ENCODE measurements at places on chromosomes 7 and 10.

GRCh38 chr7:125375942-125376341, 446.3 kb upstream of the POT1 start:
- no peak for DNase-seq

GRCh38 chr10:66836057-66836456, 89.8 kb upstream of the LRRTM3 start:
- DNase-seq, result no peak

DNA sequence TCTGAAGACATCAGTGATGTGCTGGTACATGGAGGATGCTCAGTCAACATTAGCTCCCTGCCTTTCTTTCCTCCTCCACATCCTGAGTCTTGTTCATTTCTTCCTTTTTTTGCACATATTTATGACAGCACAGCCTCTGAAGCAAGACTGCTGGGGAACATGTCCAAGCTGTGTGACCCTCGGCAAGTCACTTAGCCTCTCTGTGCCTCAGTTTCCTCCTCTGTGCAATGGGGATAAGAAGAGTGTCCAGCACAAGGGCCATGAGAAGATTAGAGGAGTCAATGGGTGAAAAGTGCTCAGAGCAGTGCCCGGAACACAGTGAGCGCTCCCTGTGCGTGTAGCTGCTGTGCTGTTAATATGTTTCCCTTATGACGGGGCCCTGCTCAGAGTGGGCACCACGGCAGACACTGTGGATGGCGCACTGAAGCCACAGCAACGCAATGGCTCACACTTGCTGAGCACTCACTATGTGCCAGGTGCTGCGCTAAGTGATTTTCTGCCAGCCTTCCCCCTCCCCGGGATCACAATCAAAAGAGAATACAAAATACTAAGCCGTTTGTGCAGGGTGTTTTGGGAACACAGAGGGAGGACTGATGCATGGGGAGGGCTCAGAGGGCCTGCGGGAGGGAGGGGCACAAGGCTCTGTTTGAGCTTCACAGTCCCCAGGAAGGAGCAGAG, 28.7 kb downstream of the ZCCHC24 start:
- DNase-seq, result no peak

DNA sequence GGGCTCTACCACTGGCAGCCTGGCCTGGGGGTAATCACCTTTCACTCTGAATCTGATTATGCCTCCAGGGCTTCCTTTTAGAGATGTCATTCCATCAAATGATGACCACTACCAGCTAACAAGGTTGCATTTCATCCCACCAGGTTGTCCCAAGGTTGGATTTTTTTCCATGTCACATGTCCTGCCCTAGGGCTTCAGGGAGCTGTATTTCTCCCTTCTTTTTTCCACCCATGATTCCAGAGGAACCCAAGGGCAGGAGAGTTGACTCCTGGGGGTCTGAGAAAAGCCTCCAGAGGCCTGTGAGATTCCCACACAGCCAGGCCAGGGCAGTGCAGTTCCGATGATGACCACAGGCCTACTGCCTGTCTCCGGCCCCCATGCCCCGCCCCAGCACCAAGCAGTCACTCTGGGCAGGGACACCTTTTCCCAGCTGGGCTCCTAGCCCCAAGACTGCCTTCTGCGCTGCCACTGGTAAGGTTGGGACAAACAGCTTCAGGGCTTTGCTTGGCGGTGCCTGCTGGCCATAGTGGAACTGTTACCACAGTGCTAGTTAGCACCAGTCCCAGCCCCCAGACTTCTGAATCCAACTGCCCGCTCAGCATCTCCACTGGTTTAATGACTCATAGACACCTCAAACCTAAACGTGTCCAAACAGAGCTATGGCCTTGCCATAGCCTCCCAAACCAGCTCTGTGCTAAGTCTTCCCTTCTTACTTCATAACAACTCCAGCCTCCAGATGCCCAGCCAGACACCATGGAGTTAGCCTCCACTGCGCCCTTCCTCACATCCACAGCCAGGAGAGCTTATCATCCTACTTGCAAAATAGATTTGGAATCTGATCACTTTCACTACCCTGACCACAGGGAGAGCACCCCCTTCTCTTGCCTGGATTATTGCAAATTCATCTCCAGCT, 133.7 kb downstream of the ARHGAP22 start:
- DNase-seq, result no peak

GRCh38 chr7:99142727-99143520, 984 bp downstream of the SMURF1 start:
- peak; percentile 79 for DNase-seq

DNA sequence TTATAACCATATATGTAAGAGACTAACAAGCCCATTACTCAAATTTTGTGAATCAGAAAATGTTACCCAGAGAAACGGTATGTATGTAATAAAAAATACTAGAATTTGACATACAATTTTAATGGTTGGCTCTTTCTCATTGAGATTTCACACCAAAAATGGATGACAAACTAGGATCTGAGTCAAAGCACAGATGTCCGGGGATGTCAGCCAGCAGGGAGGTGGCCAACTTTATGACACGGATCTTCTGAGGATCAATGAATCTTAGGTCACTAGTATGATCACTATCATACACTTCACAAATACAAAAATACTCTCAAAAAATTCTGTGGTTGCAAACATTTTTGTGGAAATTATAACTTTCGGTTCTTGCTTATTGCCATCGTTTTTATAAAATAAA, 173.5 kb upstream of the NFE2L3 start:
- no peak for DNase-seq

GRCh38 chr10:37816290-37816689, 41.1 kb downstream of the ZNF248 start:
- no peak for DNase-seq

GRCh38 chr10:3056280-3057037, 10.9 kb upstream of the PFKP start:
- DNase-seq, result no peak

DNA sequence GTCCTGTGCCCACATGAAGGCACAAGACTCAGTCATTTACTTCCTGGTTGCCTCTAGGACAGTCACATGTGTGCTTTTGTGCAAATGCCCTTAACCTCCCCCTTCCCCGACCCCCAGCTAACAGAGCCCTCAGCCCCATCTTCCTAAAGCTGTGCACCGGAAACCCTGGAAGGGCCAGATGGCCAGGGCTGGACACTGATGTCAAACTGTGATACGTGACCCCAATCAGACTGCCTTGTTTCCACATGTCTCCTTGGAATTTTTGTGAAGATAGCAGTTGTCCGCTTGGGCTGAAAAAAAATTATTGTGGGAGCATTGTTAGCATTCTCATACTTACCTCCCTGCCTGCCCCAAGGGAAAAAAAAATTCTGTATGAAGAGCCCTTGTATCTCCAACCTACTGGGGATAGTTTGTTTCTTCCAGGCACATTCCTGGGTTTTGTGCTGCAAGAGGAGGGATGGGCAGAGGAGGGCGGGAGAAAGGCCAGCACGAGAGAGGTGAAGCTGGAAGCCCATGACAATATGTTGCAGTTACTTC, 17.0 kb upstream of the ADAM12 start:
- no peak for DNase-seq

DNA sequence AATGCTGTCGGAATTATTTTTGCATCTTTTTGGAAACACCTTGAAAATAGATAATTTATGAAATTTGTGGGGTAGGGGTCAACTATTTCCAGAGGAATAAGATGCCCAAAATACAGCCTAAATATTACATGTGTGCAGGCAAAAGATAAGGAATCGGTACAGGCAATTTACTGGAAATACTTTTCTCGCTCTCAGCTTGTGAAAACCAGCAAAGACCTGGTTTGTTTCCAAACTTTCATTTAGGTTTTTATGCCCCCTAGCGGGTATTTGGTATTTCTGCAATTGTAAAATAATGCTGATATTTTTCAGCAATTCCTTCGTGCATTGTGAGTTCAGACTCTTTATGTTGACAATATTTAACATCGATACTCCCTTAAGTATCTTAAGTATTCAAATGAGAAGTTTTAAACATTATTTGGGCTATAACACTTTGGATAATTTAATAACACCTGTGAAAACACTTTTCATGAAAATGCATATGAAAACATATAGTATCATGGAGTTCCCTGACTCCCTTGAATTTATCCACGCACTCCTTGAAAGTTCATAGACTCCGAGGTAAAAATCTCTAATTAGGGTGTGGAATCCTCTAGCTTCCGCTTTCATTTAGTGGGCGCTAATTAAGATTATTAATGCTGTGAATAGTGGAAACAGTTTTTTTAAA, 132.4 kb downstream of the TSPAN12 start:
- no peak for DNase-seq

DNA sequence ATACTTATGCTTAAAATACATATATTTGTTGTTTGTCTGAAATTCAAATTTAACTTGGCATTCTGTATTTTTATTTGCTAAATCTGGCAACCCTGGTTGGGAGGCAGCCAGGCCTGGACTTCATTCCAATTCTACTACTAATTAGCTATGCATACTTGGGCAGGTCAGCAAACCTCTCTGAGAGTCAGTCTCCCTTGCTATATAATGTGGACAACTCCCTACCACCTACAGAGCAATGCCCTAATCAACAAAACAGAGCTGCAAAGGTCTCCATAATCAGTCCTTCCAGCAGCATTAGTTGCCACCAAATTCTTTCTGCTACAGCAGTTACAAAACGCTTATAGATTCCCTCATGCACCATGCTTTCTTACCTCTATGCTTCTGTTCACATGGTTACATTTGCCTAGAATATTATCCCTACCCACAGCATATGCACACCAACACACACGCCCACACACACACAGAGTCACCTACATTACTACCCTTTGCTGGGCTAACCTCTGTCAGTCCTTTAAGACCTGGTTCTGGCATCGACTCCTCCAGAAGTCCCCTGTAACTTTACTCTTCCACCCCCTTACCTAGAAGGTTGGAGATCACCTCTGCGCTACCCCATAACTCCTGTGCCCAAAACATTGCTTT, 188.7 kb downstream of the FGFR2 start:
- DNase-seq, result no peak

DNA sequence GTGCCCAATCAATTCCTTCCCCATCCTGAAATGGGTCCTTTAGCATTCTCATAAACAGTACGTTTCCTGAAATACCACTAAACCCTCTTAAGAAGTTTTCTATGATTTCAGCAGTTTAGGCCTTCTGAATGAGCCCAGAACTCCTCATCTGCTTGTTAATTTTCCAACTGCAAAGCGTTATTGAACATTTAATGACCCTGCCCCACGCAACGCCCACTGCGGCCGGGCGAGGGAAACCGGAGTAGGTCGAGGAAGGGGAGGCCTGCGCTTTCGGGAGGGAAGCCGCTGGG, 608 bp upstream of the UBN2 start:
- DNase-seq, result no peak

Data from activated CD4-positive, CD25-positive, alpha-beta regulatory T cell treated with anti-CD3 and anti-CD28 coated beads, Interleukin-2, amount 50 U/mL, for 16 hours (primary cell).